ENCODE measurements at places on chromosomes 13 and 19. TPM values are rescaled to one million over a fixed set of nuclear protein-coding genes. Genes with fewer than 3 reads are reported as not detected.

Gene OR10H1
- not detected for total RNA-seq

Gene CYP2B6
- total RNA-seq = not detected

Gene CEACAM4
- total RNA-seq = not detected

Gene LRRC8E
- total RNA-seq = 12.9 TPM

Gene CPB2
- not detected for total RNA-seq

Gene KCNC3
- 2.3 TPM for total RNA-seq

Gene KLK4
- total RNA-seq = not detected

Gene APOC1
- 10.8 TPM for total RNA-seq
